A549 treated with CORT108297 at 1 μM for 4 hours (cell line): ENCODE measurements at places on chromosomes 4 and X. TPM values are rescaled to one million over a fixed set of nuclear protein-coding genes. Genes with fewer than 3 reads are reported as not detected.

Gene CFP
- total RNA-seq, result 0.37 to 0.84 TPM (median 0.42 TPM) in 5 replicates

Gene IL2
- total RNA-seq, result not detected in 5 replicates

Gene POLR2B
- 63.8 to 78.9 TPM (median 68.1 TPM) in 5 replicates for total RNA-seq

Gene GUCY1A1
- total RNA-seq, result not detected in 5 replicates

Gene SLC49A3
- total RNA-seq, result 0.09 to 0.28 TPM (median 0.16 TPM) in 5 replicates

Gene KANTR
- total RNA-seq, result 1.2 to 1.5 TPM (median 1.4 TPM) in 5 replicates

Gene ETDA
- not detected in 5 replicates for total RNA-seq

Gene FATE1
- total RNA-seq, result not detected in 5 replicates

Gene NDST4
- not detected in 5 replicates for total RNA-seq

Gene ALPK1
- total RNA-seq, result 1.7 to 2.5 TPM (median 2.3 TPM) in 5 replicates

Gene STATH
- not detected in 5 replicates for total RNA-seq

Gene GLUD2
- total RNA-seq, result 2.6 to 3.1 TPM (median 2.9 TPM) in 5 replicates

Gene ZIC3
- total RNA-seq, result not detected in 5 replicates

Gene KDR
- total RNA-seq, result 0.01 to 0.07 TPM (median 0.03 TPM) in 5 replicates

Gene CORIN
- 0.06 TPM in 1 of 5 replicates, not detected in the others for total RNA-seq

Gene CLNK
- not detected in 5 replicates for total RNA-seq

Gene EXOC1L
- not detected in 5 replicates for total RNA-seq

Gene USO1
- total RNA-seq, result 20.7 to 30.5 TPM (median 23.4 TPM) in 5 replicates

Gene PPP2R2C
- 32.1 to 41.3 TPM (median 38.7 TPM) in 5 replicates for total RNA-seq

Gene EDNRA
- 0.20 to 0.47 TPM (median 0.35 TPM) in 5 replicates for total RNA-seq
